ENCODE measurements at places on chromosomes 16 and 17.
A peak's percentile ranks its signal among the peaks of the same experiment; 100 is the strongest.

GRCh38 chr17:59074494-59074893 is 32.2 kb downstream of the TRIM37 start:
- DNase-seq, result peak; percentile 54

GRCh38 chr17:57406131-57406980 is 150.0 kb downstream of the MSI2 start:
- DNase-seq, result no peak

- no peak for DNase-seq
Observed at GRCh38 chr16:53087101-53087500, 32.3 kb downstream of the CHD9 start.

GRCh38 chr17:19676896-19677295 is 28.3 kb downstream of the ALDH3A2 start:
- no peak for DNase-seq

DNA sequence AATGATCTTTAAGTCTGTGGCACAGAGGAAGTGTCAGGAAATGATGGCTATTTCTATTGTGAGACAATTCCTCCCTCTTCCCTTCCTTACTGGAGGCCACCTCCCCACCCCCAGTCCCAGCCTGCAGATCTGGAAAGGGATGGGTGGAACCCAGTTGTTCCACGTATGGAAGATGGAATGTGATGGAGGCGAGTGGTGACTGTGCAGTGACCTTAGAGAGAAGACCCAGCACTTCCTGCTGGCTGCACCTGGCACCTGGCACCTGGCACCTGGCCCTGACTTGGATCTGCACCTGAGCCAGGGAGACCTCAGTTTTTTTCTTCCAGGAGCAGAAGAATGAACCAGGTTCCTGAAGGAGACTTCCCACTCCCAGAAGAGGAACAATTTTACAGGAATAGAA is 33.0 kb upstream of the TMC5 start:
- no peak for DNase-seq
